ENCODE measurements at places on chromosomes 12 and 14.

- DNase-seq: no peak
Observed at GRCh38 chr14:92985521-92985920, 62.6 kb downstream of the CHGA start.

DNA sequence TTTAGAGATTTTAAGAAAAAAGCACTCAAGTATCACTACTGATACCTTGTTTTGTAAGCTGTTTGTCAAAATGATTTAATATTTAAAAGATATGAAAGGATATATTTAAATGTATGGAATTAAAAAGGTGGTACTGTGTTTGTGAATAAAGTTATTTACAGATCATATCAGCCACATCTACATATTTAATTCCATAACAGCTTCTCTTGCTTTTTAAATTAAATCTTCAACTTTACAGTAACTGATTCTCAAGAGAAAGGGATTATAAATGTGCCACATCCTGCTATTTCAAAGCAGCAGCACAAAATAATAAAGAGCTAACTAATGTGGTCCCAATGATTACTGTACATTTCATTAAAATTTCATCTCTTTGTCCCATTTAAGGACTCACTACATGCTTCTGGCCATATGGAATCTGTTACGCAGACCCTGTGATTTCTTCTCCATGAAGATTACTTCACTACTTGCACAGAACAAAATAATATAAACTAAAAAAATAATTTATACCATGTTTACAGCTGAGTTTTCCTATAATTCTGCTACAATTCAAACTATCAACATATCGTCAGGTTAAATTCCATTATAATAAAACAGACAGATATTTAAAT, 117.8 kb downstream of the MED13L start:
- no peak for DNase-seq

DNA sequence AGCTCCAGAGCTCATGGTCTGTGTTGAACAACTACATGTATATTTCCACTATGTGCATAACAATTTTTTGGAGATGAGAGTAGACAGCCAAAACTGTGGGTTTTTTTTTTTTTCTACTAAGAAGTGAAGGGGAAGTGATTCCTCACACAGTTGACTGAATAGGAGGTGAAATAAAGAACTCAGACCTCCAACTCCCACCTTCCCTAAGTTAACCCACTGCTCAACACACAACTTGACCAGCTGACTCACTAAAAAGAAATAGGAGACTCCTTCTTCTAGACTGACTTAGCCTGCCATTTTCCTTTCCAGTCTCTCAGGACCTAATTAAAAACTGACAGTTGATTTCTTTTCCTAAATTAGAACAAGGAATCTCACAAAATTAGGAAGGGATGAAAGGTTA, 1.7 kb downstream of the M6PR start:
- no peak for DNase-seq

DNA sequence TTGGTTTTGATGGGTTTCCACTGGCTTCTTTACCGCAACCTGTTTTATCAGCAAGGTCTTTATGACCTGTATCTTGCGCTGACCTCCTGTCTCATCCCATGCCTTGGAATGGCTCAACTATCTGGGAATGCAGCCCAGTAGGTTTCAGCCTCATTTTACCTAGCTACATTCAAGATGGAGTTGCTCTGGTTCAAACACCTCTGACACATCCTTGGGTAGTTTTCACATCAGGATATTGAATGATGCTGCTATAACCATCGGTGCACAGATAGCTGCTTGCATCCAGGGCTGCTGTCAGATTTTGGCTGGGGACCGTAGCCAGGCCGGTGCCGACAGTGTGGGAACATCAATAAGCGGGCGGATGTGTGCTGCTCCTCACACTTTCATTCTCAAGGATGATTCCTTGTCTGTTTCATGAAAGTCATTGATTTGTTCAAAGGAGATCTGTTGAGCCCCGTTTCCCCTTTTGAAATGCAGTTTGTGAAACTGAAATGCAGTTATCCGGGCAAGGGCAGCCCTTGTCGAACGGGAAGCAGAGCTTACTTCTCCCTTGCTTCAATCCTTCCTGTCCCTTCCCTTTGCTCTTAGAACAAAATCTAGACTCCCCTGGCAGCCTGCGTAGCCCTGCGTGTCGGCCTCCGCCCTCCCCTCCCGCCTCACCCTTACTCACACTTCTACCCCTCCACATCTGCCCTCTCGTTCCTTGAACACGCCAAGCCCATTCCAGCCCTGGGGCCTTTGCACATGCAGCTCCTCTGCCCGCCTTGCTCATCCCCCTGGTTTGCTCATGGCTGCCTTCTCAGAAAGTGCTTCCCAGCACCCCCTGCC, 49.2 kb upstream of the NCOR2 start:
- no peak for DNase-seq

- no peak for DNase-seq
Observed at GRCh38 chr14:53841109-53842099, 115.2 kb downstream of the BMP4 start.

DNA sequence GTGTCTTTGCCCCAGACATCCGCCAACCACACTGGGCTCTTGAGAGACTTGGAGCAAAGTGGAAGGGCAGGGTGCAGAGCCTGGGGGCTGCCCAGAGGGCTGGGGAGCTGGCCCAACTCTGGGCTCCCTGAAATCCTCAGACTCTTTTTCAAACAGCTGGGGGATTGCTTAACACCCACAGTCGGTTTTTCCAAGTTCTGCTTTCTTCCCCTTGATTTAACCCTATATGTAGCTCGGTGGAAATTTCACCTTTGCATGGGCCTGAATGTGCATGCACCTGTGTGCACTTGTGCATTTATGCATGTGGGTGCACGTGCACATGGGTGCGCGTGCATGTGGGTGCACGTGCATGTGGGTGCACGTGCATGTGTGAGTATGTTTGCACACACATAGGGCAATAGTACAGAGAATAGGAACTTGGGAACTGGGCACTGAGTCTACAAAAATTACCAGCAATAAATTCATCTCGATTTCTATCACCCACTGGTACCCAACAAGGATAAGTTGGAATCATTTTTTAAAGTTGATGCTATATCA, 52.3 kb upstream of the RFLNA start:
- DNase-seq: no peak

GRCh38 chr12:91722072-91722471, 423.6 kb downstream of the BTG1 start:
- DNase-seq: no peak

- DNase-seq: no peak
Observed at GRCh38 chr14:59919570-59920377, at the start of gene LRRC9. Gene LRRC9, plus strand, starts transcription at chr14:59920144.

DNA sequence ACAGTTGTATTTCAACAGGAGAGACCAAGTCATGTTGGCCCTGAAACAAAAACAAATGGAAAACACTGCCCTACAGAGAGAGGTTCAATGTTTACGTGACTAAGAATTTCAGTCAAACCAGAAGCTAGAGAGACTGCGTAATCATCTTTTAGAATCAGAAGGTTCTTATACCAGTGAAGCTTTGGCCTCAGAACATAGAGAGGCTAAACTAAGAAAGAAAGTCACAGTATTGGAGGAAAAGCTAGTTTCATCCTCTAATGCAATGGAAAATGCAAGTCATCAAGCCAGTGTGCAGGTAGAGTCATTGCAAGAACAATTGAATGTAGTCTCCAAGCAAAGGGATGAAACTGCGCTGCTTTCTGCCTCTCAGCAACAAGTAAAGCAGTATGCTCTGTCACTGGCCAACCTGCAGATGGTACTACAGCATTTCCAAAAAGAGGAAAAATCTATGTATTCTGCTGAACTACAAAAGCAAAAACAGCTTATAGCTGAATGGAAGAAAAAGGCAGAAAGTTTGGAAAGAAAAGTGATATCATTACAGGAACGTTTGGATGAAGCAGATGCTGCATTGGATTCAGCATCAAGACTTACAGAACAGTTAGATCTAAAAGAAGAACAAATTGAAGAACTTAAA, 32.5 kb upstream of the NUAK1 start:
- peak; percentile 13 for DNase-seq

GRCh38 chr14:65173973-65174693, 71.8 kb upstream of the MAX start:
- DNase-seq: no peak

DNA sequence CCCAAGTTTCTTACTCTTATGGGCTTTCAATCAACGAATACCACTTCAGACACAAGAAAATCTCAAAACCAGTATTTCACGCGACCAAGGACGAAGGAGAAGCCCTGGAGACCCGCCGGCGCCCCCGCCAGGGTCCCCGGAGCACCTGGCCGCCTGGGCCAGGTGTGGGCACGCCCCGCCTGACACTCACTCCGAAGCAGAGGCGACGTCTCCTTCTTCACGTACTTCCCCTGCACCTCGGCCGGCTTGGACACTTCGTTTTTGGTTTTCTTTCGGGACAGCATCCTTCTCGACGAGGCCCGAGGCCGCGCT, 466 bp downstream of the SAV1 start:
- DNase-seq: no peak

DNA sequence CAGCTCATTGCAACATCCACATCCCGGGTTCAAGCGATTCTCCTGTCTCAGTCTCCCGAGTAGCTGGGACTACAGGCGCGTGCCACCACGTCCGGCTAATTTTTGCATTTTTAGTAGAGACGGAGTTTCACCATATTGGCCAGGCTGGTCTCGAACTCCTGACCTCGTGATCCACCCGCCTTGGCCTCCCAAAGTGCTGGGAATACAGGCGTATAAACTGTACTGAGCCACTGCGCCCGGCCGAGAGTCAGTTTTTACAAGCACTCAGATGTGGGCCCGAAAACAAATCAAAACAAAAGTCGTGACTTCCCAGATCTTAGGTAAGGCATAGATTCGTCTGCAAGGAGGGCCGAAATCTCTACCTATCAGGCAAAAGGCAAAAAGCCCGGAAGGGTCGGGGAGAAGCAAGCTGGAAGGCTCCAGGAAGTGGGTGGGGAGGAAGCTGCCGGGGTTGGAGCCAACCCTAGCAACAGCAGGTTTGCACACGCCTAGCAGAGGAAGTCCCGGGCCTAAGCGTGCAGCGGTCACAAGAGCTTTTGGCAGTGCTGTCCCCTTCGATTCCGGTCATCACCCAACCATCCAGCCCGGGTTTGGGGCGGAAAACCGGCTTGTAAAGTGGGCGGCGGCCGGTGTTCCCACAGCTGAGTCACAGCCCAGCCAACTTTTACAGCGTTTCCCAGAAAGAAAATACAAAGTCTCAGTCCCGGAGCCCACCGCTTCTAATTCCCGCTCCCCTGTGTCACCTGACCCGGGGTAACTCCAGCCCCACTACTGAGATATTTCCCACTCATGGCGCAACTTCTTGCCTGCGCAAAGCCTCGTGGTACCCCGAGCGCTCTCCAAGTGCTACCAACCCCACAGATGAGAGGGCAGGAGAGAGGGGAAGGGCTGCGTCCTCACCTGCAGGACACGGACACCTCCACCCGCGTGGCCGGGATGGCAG, 583 bp downstream of the CPNE8 start:
- DNase-seq: peak; percentile 88

DNA sequence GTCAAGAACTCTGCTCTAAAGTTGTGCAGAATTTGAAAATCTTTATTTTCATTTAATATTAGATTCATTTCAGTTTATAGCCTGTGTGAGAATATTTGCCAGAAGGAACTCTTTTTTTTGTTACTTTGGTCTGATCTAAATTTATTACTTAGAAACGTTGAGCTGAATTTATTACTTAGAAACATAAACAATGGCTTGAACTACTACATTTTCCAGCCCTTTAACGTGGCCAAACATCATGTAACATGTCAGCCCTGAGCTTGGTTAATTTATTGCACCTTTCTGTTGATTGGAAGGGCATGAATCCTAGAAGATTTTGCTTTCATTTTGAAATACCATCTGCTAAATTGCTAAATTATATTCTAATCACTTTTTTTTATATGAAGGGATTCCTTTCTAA, 241.4 kb downstream of the TMEM117 start:
- DNase-seq: no peak

- peak; percentile 37 for DNase-seq
Observed at GRCh38 chr12:51441583-51441982, 17.0 kb downstream of the SLC4A8 start.

- no peak for DNase-seq
Observed at GRCh38 chr12:9702255-9702654, 30.6 kb downstream of the CLECL1 start.

DNA sequence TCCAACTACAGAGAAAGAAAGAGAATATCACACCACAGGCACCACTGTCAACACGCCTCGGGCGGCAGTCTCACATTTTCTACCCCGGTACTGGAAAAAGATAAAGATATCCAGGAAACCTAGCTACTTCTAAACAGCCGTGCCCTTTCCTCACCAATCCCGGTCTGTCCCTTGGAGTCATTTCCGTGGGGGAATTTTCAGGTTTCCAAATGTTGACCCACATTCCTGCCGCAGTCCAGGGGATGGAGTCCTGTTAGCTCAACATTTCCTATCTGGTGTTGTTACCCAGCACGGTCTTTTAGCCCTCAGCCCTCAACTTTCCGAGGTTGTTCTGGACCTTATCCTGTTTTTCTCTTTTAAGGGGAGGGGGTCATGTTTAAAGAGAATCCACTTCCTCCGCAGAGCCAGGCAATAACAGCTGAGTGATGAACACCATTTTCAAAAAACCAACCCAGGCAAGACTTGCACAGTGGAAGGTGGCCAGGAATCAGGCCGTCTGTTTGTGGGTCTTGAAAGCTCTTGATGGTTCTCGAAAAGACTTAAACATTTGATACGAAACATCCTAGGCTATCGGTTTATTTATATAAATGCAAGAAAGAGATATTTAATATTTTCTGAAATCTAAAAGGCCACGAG, 4.6 kb downstream of the SSH1 start:
- DNase-seq: no peak

DNA sequence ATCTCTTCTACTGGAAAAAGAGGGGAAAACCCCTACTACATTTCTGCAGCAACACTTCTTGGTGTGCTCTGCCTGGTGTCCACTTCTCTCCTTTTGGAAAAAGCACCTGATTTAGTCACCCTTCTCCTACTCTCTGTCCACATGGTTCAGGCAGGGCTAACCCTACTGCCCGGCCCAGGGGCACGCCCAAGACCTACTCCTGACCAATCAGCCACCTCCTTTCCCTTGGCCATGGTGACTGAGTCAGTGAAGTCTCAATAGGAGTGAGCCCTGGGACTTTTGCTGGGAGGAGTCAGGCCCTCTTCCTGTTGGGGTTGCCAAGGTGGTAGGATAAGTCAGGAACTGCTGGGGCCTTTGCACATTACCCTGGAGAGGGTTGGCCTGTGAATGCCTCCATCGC, 52.5 kb upstream of the MYL2 start:
- no peak for DNase-seq

- no peak for DNase-seq
Observed at GRCh38 chr14:31030469-31030868, 4.3 kb upstream of the STRN3 start.

GRCh38 chr12:80187660-80188090, 88.3 kb downstream of the OTOGL start:
- peak; percentile 18 for DNase-seq

DNA sequence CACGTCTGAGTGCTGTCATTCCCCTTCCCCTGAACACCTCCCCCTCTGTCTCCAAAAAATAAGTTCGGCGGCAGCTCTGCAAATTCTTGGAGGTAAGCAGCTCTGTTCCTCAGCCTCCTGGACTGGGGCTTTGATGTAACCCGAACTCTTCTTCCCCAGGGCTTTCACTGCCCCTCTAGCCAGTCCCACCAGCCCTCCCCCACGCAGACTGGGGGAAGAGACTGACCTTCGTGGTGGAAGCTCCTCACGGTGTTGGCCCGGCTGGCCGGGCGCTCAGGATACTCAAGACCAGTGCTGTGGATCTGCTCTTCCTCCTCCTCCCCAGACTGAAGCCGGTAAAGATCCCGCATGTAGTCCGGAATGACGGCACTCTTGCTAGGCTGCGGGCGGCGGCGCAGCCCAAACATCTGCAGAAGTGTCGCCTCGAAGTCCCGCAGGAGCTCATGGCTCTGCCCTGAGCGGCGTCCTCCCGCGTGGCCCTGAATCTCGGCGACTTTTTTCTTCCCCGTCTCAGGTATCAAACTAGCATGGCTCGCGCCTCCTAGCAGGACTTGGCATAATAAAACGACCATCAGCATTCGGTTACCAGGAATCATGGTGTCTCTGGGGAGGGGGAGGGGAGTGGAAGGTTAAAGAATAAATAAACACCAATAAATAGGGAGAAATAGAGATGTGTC, 4.9 kb downstream of the BMP4 start:
- no peak for DNase-seq

Data from fibroblast of gingiva (primary cell).